ENCODE measurements at places on chromosomes 1 and 21.
A peak's percentile ranks its signal among the peaks of the same experiment; 100 is the strongest.

GRCh38 chr1:145918992-145919939 lies 749 bp upstream of the PEX11B start:
- DNase-seq = peak; percentile 83
- no peaks in the 10 kb centered on the region for H3K27me3 ChIP-seq
- no peaks in the 10 kb centered on the region for H3K36me3 ChIP-seq
- peak overlapping the region; percentile 2 for H3K4me3 ChIP-seq
- peak overlapping the region; percentile 77 for H3K27ac ChIP-seq

DNA sequence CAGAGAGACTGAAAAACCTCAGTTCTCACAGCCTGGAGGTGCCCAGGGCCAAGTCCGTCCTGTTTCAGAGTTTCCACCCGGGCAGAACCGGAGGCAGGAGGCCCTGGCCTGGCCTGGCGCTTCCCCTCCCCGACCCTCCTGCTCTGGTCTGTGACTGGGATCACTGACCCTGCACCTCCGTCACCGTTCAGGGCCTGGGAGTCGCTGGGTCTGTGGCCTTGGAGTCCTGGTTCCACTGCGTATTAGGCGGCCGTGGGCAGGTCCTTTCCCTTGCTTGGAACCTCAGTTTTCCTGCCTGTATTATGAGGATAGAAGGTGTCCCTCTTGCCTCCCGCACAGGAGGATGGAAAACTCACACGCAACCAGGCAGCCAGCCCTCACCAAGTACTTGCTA lies 533 bp upstream of the PLA2G2E start:
- no peaks in the 10 kb centered on the region for H3K27me3 ChIP-seq
- no peaks in the 10 kb centered on the region for H3K36me3 ChIP-seq
- H3K4me1 ChIP-seq = no peaks in the 10 kb centered on the region
- no peak overlapping the region for H3K4me3 ChIP-seq
- no peak overlapping the region for H3K27ac ChIP-seq

DNA sequence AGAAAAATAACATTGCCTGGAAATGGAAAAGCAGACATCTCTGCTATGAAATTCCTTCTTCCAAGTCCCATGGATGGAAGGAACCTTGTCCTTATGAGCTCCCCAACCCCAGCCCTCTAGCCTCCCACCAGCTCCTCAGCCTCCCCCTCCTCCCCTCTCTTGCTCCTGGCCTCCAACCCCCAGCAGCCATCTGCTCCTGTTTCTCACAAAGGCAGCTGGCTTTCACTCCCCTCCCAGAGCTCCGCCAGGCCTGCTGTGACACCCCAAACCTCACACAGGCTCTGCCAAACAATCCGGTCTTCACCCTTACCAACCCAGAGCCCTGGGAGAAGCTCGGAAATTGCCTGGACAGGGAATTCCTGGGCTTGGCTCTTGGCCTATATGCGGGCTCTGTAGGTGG lies 69.2 kb downstream of the KLHDC7A start:
- no peaks in the 10 kb centered on the region for H3K27me3 ChIP-seq
- no peak overlapping the region for H3K4me3 ChIP-seq
- no peak for DNase-seq
- no peak overlapping the region for H3K27ac ChIP-seq
- H3K4me1 ChIP-seq = no peaks in the 10 kb centered on the region

- no peak overlapping the region for H3K4me3 ChIP-seq
- no peak overlapping the region for H3K27ac ChIP-seq
- no peaks in the 10 kb centered on the region for H3K4me1 ChIP-seq
- DNase-seq = peak; percentile 49
- no peaks in the 10 kb centered on the region for H3K27me3 ChIP-seq
Measured at GRCh38 chr21:43824333-43825241, 35.2 kb downstream of the RRP1 start.

DNA sequence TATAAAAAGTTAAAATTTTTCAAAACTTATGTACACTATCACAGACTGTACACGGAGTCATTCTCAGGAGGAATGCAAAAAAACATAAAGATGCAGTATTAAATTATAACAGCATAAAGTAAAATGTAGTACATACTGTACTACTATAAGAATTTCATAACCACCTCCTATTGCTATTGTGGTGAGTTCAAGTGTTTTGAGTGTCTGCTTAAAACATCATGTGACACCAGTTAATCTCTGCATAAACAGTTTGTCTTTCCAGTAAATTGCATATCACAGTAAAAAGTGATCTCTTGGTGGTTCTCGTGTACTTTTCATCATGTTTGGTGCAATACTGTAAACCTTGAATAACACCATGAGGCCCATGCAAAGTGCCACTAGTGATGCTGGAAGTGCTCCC lies 45.2 kb downstream of the SDCCAG8 start:
- H3K4me1 ChIP-seq = no peaks in the 10 kb centered on the region
- H3K27me3 ChIP-seq = no peaks in the 10 kb centered on the region
- no peaks in the 10 kb centered on the region for H3K36me3 ChIP-seq
- H3K27ac ChIP-seq = no peak overlapping the region
